PC-9 (cell line): ENCODE measurements at places on chromosomes 12 and 14. TPM values are rescaled to one million over a fixed set of nuclear protein-coding genes. Genes with fewer than 3 reads are reported as not detected.

KRT85 gene
- total RNA-seq = not detected in 2 replicates

FAIM2 gene
- total RNA-seq = not detected in 2 replicates

HOXC12 gene
- 0.24 and 0.28 TPM in 2 replicates for total RNA-seq

P3H3 gene
- 0.45 and 0.52 TPM in 2 replicates for total RNA-seq

TSHR gene
- total RNA-seq = not detected in 2 replicates

MYO1H gene
- total RNA-seq = not detected in 2 replicates

DNA sequence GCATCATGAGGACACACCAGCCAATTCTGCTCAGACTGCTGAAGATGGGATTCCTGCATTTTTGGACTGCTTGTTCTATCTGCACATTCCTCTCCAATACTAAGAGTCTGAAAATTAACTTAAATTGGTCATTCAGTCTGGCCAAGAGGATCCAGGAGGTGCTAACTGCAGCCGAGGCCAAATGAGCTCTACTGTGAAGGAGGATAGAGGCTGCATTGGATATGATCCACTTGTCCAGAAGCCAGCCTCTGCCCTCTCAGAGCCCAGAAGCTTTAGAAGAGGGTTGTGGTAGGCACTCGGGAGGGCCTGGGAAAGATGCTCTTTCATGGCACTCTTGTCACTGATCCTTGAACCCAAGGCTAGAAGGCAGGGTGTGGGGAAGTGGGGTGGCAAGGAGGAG is 37.1 kb upstream of the PLEK2 start:
- no peak for DNase-seq

DNA sequence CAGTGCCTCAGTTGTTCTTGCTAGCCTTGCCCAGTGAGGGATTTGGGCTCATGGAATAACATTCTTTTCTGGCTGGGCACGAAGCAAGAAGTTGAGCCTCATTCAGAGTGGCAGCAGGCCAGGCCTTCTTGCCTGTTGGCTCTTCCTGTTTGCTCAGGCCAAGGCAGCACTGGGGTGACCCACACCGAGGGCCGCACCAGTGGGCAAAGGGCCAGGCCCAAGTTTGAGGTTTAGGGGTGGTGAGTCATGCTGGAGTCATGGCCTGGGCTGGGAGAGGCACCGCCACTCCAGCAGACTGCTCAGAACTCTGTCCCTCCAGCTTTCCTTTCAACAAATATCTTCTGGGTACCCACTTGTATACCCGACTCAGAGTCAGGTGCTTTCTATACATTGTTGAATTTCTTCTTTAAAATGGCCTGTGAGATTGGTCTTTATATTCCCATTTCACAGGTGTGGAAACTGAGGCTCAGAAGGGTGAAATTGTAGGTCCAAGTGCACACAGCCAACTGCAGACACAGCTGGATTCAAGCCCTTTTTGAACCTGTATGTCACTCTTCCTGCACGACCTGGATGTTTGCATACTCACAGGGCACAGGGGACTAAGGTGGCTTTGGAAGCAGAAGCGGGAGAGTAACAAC is 279.4 kb downstream of the FOXN3 start:
- peak; percentile 79 for DNase-seq

- DNase-seq = no peak
These were observed 140.0 kb downstream of the KICS2 start for GRCh38 chr12:64082116-64082515.

DNA sequence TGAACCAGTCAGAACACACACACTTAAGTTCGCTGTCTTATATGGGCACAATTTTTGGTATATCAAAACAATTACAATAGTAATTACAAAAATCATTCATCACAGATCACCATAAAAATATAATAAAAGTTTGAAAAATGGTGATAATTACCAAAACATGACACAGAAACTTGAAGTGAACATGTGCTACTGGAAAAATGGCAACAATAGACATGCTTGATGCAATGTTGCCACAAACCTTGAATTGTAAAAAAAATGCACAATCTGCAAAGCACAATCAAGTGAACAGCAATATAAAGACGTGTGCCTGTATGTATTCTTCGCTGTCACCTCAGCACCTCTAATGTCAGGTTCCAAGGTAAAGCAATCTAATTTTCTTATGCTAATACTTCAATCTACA is 117.6 kb downstream of the PRKD1 start:
- DNase-seq = no peak

DNA sequence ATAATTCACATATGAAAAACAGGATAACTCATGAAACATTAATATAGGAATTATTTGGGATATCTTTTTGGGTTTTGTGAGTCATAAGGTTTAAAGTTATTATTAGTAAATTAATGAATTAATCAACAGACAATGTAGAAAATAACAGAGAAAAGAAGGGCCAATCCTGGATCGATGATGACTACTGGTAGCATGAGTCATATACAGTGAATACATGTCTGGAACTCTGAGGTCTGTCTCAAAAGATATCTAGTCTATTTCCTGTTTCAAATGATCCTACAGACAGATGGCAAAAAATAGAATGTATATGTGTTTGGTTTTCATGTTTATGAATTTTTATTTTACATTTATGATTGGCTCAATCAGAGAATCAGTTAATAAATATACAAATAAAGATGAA is 86.4 kb upstream of the RTL1 start:
- DNase-seq = no peak

DNA sequence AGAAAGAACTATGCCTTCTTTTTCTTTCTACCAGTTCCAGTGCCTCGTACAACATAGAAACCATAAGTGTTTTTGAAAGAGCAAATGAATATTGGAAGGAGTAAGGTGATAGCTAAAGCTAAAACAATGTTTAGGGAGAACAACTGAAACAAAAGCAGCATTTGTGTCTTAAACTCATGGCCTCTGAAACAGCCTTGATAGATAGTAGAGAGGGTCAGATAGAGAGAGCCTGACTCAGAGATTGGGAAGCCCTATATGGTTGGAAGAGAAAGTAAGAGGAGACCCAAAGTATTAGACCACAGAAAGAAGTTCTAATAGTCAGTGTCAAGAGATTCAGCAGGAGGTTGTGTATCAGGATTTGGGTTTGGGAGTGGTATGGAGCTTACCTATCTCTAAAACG is 79.6 kb upstream of the IFNG-AS1 start:
- DNase-seq = no peak

DNA sequence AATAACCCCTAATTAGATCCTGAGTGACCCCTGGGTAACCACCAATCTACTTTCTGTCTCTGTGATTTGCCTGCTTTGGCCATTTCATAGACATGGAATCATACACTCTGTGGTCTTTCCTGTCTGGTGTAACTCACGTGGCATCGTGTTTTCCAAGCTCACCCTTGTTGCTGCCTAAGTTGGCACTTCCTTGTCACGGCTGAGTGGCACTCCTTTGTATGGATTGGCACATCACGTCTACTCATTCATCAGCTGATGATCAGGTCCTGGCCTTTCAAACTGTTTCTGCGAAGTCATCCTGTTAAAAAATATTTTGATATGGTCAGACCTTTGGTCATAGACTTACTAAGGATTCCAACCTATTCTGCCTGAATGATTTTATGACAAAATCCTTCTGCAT is 87.7 kb downstream of the GLT1D1 start:
- DNase-seq = no peak

- DNase-seq = no peak
These were observed 8.4 kb downstream of the HOXC8 start for GRCh38 chr12:54017027-54017788.

DNA sequence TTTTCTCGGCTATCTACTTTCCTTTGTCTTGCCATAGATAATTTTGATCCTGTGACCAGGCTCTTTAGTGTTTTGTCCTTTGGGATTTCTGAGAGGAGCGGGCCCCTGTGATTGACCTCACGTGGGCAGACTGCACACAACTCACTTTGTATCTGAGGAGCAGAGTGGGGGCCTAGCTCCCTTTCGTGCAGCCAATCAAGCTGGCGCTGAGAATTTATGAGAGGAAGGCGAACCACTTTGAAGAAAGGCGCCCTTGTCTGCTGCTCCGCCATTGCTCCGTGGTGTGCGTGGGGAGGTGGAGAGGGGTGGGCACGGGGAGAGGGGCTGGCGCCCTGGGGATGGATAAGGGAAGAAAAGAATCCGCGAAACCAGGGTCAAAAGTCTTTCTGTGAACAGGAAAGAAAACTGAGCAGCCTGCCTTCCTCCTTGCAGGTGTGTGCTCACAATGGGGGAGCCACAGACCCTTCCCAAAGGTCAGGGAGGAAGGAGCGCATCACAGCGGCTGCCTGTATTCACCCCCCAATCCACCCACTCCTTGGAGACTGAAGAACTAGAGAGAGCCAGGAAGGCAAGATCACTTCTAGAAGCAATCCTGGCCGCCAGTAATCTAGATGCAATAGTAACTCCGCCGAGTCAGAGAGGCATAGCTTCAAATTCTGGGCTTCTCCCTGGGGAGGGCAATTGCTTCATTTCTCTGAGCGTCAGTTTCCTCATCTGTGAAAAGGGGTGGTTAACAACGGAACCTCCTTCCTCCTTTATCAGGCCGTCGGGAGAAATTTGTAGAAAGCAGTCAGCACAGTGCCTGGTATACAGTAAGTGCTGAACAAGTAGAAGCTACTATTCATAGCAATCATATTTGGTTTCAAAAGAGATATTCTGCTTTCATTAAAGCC is 24.9 kb upstream of the MED13L start:
- DNase-seq = no peak

DNA sequence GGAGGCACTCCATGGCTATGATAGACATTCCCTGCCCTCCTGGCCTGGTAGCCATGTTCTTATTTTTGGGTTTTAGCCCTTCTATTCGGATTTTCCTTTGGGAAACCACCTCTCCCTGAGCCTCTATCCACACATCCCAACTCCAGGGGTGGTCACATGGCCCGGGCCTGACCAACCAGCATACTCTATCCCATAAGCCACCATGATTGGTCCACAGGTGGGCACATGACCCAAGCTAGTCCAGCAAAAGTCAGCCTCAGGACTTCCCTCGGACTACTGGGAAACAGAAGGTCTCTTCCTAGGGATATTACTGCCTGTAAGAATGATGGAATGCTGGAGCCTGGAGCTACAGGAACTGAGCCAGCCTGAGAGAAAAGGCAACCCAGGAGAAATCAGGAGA is 12.5 kb downstream of the PRIMA1 start:
- no peak for DNase-seq

GRCh38 chr12:61514016-61514415 is 746.2 kb upstream of the USP15 start:
- no peak for DNase-seq

DNA sequence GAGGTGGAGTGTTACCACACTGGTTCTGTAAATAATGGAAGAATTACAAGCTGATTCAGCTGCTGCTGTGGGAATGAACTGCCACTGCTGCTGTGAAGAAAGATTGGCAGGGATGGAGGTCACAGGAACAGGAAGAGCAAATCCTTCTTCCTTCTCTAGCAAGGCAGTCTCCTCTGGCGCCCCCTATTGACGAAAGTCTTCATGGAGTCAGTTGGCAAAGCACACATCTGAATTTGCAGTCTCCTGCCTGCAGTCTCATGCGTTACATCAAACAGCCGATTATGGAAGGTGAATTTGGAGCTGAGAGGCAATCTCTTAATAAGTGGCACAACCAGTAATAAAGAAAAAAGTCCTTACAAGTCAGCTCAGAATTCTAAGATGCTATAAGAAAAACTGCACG is 106.0 kb upstream of the TMTC1 start:
- no peak for DNase-seq

DNA sequence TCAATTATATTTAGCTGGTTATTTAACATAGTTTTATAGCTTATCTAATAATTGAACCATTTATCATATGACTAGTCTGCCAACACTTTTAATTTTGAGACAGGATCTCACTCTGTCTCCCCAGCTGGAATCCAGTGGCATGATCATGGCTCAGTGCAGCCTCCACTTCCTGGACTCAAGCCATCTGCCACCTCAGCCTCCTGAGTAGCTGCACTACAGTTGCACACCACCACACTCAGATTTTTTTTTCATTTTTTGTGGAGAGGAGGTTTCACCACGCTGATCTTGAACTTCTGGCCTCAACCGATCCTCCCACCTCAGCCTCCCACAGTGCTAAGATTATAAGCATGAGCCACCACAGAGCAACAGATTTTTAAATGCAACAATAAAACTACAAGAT is 151.4 kb upstream of the MDGA2 start:
- no peak for DNase-seq

DNA sequence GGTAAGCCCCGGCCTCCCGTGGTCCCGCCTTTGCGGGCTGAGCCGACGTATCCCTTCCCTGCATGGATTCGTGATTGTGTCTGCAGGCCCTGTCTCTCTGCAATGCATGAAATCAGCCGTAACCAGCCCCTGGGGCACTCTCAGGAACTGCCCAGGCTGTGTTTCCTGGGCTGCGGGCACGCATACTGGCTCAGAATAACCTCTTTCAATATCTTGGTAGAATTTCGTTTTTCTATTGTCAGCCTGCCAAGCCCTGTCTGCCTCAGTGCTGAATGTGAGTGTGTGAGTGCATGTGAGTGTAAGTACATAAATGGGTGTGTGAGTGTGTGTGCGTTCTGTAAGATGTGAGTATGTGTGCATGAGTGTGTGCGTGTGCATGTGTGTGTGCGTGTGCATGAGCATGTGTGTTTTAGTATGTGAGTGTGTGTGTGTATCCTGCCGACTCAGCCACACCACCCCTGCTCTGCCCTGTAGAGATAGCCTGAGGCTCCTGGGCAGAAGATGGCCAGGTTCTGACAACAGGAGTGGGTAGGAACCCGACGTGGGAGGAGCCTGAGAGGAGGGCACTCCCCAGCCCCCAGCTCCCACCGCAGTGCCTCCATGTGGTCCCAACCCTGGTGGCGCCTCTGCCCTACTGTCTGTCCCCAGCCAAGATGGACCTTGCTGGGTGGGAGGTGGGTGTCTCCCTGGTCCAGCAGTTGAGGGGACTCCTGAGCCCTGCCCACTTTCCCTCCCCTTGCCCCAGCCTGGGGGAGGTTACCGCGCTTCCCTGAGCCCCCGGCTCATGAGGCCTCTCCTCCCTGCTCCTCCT is 268.8 kb downstream of the ADGRD1 start:
- no peak for DNase-seq

GRCh38 chr14:98682033-98682432 is 590.0 kb downstream of the BCL11B start:
- no peak for DNase-seq

DNA sequence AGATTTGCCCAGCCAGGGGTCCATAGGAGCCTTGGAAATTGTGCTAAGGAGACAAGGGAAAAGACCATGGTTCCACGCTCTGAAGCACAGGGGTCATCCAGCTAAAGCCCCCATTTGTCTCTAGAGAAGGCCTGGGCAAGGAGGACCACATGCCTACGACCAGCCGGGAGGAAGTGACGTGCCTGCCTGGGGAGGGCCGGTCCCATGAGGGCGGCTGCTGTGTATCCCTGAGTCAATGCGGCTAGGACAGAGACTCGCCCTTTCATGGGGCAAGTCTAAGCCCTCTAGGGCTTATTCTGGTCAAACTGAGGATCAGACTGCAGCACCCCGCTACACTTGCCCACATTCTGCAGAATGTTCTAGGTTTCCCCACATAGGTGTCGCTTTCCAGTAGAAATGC is 20.6 kb upstream of the RIN3 start:
- DNase-seq = no peak

GRCh38 chr12:49537752-49538509 is 899 bp upstream of the KCNH3 start:
- no peak for DNase-seq

DNA sequence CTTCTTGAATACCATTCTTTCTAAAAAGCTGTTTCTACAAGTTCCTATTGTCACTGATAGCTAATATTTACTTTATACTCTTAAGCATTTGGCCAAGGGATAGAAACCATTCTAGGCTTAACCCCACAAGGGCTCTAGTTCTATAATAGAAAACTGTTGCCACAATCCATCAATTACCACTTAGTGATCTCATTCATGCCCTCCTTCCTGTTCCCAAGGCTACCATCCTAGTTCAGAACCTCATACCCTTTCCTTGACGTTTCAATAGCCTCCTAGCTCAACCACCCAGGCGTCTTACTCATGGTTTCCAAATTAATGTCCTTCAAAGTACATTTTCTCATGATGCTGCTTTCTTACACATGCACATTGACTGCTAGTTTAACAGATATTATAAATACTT is 493.5 kb downstream of the NAV3 start:
- DNase-seq = no peak
